ENCODE measurements at places on chromosomes 13 and 19. TPM values are rescaled to one million over a fixed set of nuclear protein-coding genes. Genes with fewer than 3 reads are reported as not detected.

The CNMD gene
- total RNA-seq, result not detected

The NCAN gene
- total RNA-seq, result not detected

The SLC25A41 gene
- not detected for total RNA-seq

The HIF3A gene
- 5.6 TPM for total RNA-seq

The SCEL gene
- not detected for total RNA-seq

The ERICH6B gene
- total RNA-seq, result not detected

The SLC6A16 gene
- 0.43 TPM for total RNA-seq

The CEACAM3 gene
- total RNA-seq, result not detected

The BCL3 gene
- 0.98 TPM for total RNA-seq

The ZNF285 gene
- total RNA-seq, result 1.5 TPM

The CHMP2A gene
- total RNA-seq, result 97.9 TPM

The RETN gene
- total RNA-seq, result not detected

The FAM124A gene
- 5.3 TPM for total RNA-seq

The FCHO1 gene
- total RNA-seq, result 0.43 TPM

The COX6B2 gene
- not detected for total RNA-seq

The FXYD7 gene
- total RNA-seq, result not detected

The MAMSTR gene
- 0.09 TPM for total RNA-seq

The ZSWIM9 gene
- total RNA-seq, result 2.3 TPM

All from dermis lymphatic vessel endothelial cell (primary cell).